T-helper 17 cell (primary cell): ENCODE measurements at places on chromosomes 4 and X.

DNA sequence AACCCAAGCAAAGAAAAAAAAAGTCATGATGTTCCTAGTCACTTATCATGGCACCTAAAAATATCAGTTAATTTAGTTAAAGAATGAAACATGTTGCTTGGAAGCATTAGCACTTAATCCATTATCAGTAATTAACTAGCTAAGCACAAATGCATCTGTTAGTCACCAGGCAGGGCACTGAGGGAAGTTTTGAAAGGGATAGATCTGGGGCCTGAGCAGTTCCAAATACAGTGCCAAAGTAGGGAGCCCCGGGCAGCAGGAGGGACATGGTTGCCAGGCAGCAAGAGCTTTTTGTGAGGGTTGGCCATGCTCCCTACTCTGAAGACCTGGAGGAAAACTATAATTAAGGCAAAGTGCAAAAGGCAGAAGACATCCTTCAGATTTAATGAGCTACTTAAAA, 62.0 kb downstream of the PHKA1 start:
- H3K4me3 ChIP-seq = no peak overlapping the region
- no peak for DNase-seq
- H3K4me1 ChIP-seq = peaks cover 2% of the 10 kb centered on the region
- H3K27ac ChIP-seq = no peak overlapping the region
- no peaks in the 10 kb centered on the region for H3K27me3 ChIP-seq

DNA sequence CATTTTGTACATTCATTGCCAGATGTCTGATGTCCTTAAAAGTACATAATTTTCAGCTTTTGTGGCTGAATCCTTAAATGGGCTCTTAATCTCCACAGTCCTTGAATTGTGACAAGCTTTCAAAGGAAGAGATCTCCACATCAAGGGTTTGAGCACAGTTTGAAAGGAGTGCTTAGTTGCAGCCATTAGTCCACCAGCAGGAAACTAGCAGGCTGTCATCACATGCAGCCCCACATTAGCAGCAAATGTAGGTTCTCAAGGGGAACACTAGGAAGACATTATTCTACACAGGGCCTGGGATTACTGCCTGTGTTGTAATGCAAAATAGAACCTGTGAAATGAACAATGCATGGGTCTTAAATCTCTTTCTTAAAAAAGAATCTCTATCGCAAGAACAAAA, 173.2 kb downstream of the CBLL2 start:
- no peak overlapping the region for H3K4me3 ChIP-seq
- no peaks in the 10 kb centered on the region for H3K4me1 ChIP-seq
- no peaks in the 10 kb centered on the region for H3K36me3 ChIP-seq
- no peak for DNase-seq

- H3K27ac ChIP-seq = no peak overlapping the region
- H3K27me3 ChIP-seq = no peaks in the 10 kb centered on the region
- no peak for DNase-seq
- H3K4me3 ChIP-seq = no peak overlapping the region
- H3K36me3 ChIP-seq = no peaks in the 10 kb centered on the region
- H3K4me1 ChIP-seq = no peaks in the 10 kb centered on the region
Observed at GRCh38 chr4:92100975-92101374, 202.8 kb upstream of the GRID2 start.

- H3K4me3 ChIP-seq = no peak overlapping the region
- no peak overlapping the region for H3K27ac ChIP-seq
- H3K27me3 ChIP-seq = no peaks in the 10 kb centered on the region
- no peaks in the 10 kb centered on the region for H3K36me3 ChIP-seq
Observed at GRCh38 chrX:88424541-88424940, 322.5 kb upstream of the CPXCR1 start.

DNA sequence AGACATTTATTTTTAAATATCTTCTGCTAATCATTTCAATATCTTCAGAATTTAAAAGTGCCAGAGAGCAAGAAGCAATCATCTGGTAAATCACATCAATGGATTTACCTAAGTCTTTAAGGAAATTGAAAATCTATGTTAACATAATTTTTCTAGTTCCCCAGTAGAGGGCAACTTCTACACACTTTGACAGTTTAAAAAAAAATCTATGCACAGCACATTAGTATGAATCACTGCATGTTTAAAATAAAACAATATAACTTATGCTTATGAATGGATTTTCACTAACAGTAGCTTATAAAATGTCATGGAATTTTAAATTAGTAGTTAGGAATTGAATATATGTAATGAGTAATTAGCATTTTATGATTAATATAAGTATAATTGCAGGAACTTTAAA, 126.5 kb downstream of the REELD1 start:
- no peaks in the 10 kb centered on the region for H3K36me3 ChIP-seq
- DNase-seq = no peak
- no peak overlapping the region for H3K4me3 ChIP-seq
- H3K27ac ChIP-seq = no peak overlapping the region

- DNase-seq = no peak
- no peaks in the 10 kb centered on the region for H3K36me3 ChIP-seq
- no peak overlapping the region for H3K4me3 ChIP-seq
- no peaks in the 10 kb centered on the region for H3K27me3 ChIP-seq
Observed at GRCh38 chr4:166324321-166324720, 451.3 kb downstream of the TLL1 start.

DNA sequence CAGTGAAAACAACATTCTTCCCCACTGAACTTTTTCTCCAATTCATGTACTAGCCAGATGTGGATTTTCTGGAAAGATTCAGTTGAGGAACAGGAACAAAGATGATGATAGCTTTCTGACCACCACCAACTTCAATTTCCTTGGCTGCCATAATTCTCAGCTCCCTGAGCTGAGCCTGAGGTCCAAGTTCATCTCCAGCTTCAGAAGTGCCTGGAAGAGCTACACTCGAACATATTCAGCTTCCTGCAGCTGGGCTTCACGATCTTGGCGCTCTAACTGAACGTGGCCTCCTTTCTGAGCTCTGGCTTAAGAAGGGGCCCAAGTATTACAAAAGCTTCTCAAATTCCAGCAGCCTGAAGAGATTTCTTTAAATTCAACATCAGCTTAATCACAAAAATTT, 83.9 kb downstream of the QDPR start:
- H3K27me3 ChIP-seq = peaks cover 15% of the 10 kb centered on the region
- H3K4me1 ChIP-seq = no peaks in the 10 kb centered on the region
- no peaks in the 10 kb centered on the region for H3K36me3 ChIP-seq
- H3K27ac ChIP-seq = no peak overlapping the region
- no peak for DNase-seq

DNA sequence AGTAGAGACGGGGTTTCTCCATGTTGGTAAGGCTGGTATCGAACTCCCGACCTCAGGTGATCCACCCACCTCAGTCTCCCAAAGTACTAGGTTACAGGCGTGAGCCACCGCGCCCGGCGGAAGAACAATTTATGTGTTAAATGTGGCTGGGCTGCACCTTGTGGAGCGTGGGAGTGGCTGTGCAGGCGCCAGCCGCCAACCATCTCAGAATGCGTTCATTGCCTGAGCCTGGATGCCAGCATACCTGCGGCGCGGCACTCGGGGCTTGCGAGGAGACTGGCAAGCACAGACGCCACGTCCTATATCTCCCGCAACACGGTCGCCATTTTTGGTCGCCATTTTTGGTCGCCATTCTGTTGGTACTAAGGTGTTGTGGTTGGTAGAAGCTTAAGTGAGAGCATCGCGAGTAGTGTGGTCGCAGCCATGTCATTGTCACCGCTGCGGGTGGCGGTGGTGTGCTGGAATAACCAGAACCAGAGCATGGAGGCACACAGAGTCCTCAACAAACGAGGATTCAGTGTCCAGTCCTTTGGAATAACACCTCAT, 193.6 kb upstream of the HTR2C start:
- no peak for DNase-seq
- no peak overlapping the region for H3K27ac ChIP-seq
- no peaks in the 10 kb centered on the region for H3K4me1 ChIP-seq
- no peak overlapping the region for H3K4me3 ChIP-seq
- H3K36me3 ChIP-seq = no peaks in the 10 kb centered on the region

DNA sequence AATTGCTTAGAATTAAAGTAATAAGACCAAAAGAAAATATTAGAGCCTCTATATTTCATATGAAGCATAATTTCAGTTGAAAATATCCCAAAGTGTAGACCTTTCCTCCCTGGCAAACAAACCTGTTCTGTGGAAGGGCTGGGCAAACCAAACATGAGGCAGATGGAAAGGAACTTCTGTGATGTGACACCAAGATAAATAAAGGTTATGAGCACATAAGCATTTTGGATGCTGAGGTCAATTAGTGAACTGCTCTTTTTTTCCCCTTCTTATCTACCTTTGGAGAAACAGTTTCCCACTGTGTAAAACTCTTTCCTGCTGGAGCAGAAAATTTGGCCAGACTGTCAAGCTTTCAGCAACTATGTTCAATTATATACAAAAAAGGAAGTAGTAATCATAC, 109.6 kb upstream of the STIM2 start:
- H3K4me3 ChIP-seq = no peak overlapping the region
- H3K4me1 ChIP-seq = no peaks in the 10 kb centered on the region
- H3K36me3 ChIP-seq = peaks cover 8% of the 10 kb centered on the region
- DNase-seq = no peak
- H3K27me3 ChIP-seq = no peaks in the 10 kb centered on the region
- H3K27ac ChIP-seq = no peak overlapping the region

- DNase-seq = no peak
- peak overlapping the region; percentile 83 for H3K27ac ChIP-seq
- no peak overlapping the region for H3K4me3 ChIP-seq
- peaks cover 6% of the 10 kb centered on the region for H3K4me1 ChIP-seq
Observed at GRCh38 chr4:4321951-4322688, 32.1 kb downstream of the ZBTB49 start.

DNA sequence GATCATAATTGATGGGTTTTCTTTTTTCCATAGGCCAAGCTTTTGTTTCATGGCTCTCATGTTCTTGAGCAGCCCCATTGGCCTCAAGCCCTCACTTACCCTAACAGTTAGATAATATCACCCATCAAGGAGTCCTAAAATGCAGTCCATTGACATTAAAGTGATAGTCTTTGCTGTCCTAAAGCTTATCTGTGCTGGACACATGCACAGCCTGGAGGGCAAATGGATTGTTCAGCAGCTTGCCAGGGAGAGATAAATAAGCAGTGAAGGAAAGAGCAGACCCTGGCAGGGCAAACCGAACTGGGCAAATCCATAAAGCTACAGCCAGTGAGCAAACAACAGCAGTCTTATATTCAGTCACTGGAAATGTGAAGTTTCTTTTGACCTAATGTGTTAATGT, 199.6 kb upstream of the MID1 start:
- no peaks in the 10 kb centered on the region for H3K4me1 ChIP-seq
- H3K27me3 ChIP-seq = no peaks in the 10 kb centered on the region
- DNase-seq = no peak
- H3K4me3 ChIP-seq = no peak overlapping the region

DNA sequence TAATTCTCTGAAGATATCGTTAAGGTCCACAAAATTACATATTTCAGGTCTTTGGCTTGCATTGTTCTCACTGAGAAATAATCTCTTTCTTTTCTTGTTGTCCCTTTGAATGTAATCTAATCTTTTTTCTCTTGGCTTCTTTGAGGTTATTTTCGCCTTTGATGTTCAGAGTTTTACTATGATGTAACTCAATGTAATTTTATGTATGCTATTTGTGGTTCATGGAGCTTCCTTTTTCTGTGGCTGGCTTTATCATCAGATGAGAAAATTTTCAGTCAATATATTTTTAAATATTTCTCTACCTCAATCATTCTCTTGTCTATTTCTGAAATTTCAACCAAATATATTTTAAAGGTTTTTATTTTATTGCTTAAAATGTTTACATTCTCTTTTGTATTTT, 672.2 kb downstream of the TRAM1L1 start:
- H3K4me1 ChIP-seq = no peaks in the 10 kb centered on the region
- H3K27me3 ChIP-seq = no peaks in the 10 kb centered on the region
- H3K4me3 ChIP-seq = no peak overlapping the region
- no peak for DNase-seq
- no peak overlapping the region for H3K27ac ChIP-seq
- H3K36me3 ChIP-seq = no peaks in the 10 kb centered on the region

DNA sequence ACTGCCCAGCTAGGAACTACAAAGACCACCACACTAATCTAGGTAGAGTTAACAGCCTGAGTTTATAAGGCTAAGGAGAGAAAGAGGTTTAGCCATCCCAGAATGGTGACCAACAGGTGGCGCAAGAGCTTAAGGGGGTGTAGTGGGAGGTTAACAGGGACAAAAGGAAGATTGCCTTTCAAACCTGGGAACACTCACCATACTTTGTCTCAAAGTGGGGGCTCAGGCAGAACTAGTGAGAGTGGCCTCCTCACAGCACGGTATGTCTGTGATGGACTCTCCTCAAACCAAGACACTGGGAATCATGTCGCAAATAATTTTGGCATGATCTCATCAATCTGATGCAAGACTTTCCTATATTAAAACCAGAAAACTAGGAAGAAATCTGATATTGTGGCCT, 23.4 kb downstream of the CCNI start:
- no peaks in the 10 kb centered on the region for H3K27me3 ChIP-seq
- peak overlapping the region; percentile 19 for H3K27ac ChIP-seq
- DNase-seq = peak; percentile 31
- no peak overlapping the region for H3K4me3 ChIP-seq

DNA sequence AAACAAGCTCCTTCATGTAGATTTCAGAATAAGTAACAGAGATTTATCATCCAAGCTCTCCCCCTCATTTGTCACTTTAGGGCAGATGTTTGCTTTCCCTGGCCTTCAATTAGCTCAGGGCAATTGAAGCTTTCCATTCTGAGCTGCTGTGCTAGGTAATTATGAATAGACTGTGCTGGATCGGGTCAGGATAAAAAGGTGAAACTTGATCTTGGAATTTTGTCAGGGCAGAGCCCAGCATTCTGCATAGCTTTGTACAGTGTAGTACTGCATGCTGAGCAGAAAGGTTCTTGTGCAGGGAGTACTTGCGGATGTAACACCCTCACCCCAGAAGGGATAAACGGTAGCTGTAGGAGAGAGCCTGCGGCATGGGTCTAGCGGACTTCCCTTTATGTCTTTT, 64.0 kb upstream of the CLDN34 start:
- DNase-seq = no peak
- H3K27ac ChIP-seq = no peak overlapping the region
- H3K4me3 ChIP-seq = no peak overlapping the region
- H3K36me3 ChIP-seq = no peaks in the 10 kb centered on the region
- no peaks in the 10 kb centered on the region for H3K27me3 ChIP-seq
- H3K4me1 ChIP-seq = no peaks in the 10 kb centered on the region

GRCh38 chrX:41695426-41695825, 6.7 kb downstream of the GPR34 start:
- DNase-seq = no peak
- H3K27me3 ChIP-seq = no peaks in the 10 kb centered on the region
- no peaks in the 10 kb centered on the region for H3K36me3 ChIP-seq
- H3K27ac ChIP-seq = no peak overlapping the region
- peaks cover 13% of the 10 kb centered on the region for H3K4me1 ChIP-seq

- peaks cover 53% of the 10 kb centered on the region for H3K4me1 ChIP-seq
- H3K4me3 ChIP-seq = no peak overlapping the region
- peaks cover 4% of the 10 kb centered on the region for H3K36me3 ChIP-seq
- no peaks in the 10 kb centered on the region for H3K27me3 ChIP-seq
- DNase-seq = no peak
- H3K27ac ChIP-seq = peak overlapping the region; percentile 21
Observed at GRCh38 chr4:2858451-2859217, 15.0 kb downstream of the ADD1 start.

GRCh38 chrX:31123335-31123734, 51.5 kb upstream of the FTHL17 start:
- H3K4me3 ChIP-seq = no peak overlapping the region
- H3K36me3 ChIP-seq = no peaks in the 10 kb centered on the region
- no peaks in the 10 kb centered on the region for H3K27me3 ChIP-seq
- no peak for DNase-seq
- no peaks in the 10 kb centered on the region for H3K4me1 ChIP-seq
